Hepatic stellate cell (primary cell): ENCODE measurements at places on chromosomes 16 and 17.

DNA sequence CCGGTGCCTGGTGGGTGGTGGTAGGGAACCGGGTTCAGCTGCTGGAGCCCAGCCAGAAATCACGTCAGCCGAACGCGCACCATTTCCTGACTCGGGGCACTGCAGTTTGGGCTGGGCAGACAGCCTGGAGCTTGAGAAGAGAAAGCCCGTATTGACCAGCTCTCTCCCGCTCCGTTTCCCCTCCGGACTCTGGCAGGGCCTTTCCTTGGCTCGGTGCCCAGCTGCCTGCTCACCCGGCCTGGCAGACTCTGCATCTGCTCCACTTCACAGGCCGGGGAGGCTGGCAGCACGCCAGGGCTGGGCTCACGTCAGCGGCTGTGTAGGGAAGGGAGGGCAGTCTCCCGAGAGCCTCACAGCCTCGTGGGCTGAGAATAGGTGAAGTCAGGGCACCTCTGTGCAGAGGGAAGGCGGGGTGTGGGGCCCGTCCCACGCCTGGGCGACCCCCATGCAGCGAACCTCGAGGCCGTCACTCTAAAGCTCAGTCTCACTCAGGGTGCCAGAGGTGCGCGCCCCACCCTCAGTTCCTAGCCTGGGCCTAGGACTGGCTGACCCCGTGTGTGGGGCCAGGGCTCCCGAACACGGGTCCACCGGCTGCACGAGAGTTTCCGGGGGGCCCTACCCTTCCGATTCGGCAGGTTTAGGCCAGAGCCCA, 59.1 kb downstream of the OR1D5 start:
- peak; percentile 99 for DNase-seq

- DNase-seq, result no peak
Measured at GRCh38 chr16:86806838-86807351, 228.5 kb downstream of the FOXL1 start.

DNA sequence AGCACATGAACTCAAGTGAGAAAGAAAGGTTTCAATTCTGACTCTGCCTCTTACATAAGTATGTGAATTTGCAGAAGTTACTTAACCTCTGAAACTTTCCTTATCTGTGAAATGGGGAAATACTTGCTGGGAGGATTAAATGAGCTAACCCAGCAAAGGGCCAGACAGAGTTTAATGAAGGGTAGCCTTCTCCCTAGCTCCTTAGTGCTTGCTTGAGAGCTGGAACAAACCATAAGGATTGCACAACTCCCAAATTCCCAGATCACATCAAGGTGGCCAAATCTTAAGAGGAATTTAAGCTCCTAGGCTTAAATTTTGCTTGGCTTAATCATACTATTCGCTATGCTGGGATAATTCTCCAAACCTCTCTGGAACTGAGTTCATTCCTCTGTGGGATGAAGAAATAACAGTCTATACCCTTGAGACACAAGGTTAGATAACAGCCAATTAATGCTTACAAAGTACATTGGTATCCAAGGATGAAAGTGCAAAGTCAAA, 11.8 kb upstream of the WSB1 start:
- no peak for DNase-seq

DNA sequence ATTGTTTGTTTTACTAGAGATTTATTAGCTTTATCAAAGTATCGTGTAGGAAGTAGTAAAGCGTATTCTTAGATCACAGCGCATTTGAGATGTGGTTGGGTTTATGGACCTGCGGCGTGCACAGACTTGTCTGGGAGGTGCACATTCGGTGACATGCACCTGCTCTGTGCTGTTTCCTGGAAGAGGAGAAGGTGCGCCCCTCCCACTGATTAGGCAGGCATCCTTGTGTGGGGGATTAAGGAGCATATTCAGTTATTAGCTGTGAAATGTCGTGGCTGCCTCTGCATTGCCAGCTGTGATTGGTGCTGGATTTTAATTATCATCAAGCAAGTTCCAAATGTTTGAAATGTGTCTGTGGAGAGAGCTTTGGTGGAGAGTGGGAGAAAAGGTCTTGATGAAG, 903.8 kb upstream of the RBFOX1 start:
- no peak for DNase-seq

GRCh38 chr17:11638700-11639265, 40.5 kb downstream of the DNAH9 start:
- no peak for DNase-seq

- DNase-seq, result peak; percentile 21
Measured at GRCh38 chr16:73949574-73950320, 346.9 kb upstream of the PSMD7 start.

GRCh38 chr16:49165025-49165424, 116.6 kb downstream of the CBLN1 start:
- DNase-seq, result no peak

DNA sequence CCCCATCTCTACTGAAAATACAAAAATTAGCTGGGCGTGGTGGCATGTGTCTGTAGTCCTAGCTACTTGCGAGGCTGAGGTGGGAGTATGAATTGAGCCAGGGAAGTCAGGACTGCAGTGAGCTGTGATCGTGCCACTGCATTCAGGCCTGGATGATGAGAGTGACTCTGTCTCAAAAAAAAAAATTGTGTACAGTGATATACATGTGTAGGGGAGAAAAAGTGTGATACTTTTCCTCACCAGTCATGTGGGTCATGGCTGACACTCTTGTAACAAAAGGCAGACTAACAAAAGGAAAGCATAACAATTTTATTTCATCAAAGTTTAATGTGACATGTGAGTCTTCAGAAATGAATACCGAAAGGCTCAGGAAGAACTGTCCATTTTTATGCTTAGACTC, 2.0 kb upstream of the ABCC12 start:
- DNase-seq, result no peak

DNA sequence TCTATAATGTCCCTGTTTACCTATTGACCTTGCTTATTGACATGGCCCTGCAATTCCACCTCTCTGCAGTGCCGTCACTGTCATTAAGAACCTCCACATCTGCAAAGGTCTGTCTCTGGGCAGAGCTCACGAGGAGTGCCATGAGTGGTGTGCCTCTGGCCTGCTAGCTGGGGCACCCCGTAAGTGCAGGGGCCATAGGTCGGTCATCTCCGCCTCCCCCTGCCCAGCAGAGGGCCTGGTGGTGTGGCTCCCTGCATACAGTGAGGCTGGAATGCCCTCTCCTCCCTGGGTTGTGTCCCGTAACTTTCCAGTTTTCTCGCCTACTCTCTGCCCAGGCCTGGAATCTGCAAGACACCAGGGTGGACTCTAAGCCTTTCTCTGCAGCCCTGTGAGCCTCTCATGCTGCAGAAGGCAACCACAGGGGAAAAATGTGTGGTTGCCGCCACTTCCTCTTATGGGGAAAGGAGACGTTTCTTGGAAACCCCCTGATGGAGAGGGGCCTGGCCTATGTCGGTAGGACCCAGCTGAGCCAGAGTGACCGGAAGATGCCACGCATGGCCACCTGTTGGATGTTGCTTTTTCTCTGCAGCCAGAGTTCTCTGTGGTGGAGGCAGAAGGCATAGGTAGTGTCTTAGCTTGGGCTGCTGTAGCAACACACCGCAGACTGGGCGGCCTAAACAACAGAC, 2.7 kb upstream of the SNX20 start:
- DNase-seq, result no peak

DNA sequence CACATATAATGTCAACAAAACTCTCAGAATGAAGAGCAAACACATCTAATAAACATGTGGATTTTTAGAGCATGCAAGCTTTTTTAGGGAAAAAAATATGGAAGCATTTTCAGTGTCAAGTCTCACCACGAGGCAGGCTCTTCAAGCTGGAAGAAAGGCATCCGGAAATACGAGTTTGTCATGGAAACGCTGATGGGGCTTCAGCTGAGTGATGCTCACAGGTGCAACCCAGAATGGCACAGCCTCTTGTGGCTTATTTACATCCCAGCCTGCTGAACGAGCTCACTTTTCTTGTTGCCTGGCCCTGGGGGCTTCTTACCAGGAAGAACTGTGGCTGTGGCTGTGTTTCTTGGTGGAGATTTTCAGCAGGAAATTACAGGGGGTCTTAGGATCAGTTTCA, 24.1 kb upstream of the DYNLL2 start:
- no peak for DNase-seq

DNA sequence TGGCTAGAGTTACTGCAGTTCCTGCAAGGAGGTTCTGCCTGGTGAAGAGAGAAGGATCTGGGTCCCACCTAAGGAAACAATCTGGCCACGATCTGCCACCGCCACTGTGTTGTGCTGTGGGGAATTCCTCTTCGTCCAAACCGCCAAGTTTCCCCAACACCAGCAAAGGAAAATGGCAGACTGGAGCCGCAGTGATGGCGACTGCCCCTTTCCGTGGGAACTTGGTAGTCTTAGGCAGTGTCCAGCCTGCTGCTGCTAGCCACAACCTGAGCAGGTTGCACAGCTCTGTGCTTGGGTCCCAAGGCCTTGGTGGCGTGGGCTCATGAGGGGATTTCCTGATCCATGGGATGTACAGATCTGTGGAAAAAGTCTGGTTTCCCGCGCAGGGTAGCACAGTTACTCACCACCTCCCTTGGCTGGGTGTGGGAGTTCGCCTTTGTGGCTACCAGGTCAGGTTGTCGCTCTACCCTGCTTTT, 28.6 kb downstream of the NFATC3 start:
- DNase-seq, result no peak

GRCh38 chr16:27425961-27426360, 24.0 kb downstream of the IL21R start:
- DNase-seq, result no peak

DNA sequence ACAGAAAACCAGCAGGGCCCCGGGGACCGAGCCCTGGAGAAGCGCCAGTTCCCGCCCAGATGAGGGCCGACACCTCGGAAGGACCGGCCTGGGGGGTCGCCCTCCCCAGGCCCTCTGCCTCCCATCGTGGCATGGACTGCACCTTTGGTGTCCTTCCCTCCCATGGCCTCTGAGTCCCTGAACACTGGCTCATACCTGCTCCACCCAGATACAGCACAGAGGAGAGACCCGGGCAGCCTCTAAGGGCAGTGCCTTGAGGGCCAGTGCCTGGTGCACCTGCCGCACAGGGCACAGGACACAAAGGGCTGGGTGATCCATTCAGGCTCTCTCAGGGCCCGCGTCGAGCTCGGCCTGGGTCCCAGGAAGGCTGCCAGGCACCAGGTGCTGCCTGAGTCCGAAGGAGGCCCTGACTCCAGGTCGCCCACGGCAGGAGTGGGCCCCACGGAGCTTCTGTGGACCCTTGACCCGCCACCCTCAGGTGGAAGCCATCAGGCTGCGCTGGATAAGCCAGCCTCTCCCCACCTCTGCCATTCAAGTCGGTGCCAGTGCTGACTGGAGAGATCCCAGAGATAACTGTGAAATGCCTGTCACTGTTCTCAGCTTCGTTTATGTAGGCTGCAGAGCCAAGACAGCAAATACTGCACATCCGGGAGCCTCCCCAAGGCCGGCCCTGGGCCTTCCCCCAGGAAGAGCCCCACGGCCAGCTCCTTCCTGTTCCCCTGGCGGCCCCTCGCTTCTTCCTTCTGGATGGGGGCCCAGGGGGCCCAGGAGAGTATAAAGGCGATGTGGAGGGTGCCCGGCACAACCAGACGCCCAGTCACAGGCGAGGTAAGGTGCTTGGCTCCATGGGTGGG, at the start of gene ZG16B:
ZG16B (plus strand) TSS at position 803 of the 854 bp plus-strand sequence. CDS start 139 bp downstream, outside the sequence.
- peak; percentile 37 for DNase-seq

DNA sequence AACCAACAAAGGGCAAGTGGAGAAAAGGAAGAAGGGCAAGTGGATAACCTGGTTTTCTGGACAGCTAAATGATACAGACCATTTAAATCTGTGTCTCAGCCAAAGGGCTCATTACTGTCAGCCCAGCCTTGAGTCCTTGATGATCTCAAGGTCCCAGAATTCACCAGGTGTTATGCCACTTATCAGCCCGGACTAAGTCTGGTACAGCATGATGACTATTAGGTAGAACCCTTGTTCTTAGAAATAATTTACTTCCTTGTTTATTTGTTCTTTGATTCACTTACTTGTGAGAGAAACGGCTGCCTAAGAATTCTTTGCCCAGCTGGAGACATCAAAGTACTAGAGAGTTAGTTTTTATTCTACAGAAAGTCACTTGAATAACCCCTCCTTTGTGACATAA, 3.5 kb downstream of the PDILT start:
- DNase-seq, result no peak

DNA sequence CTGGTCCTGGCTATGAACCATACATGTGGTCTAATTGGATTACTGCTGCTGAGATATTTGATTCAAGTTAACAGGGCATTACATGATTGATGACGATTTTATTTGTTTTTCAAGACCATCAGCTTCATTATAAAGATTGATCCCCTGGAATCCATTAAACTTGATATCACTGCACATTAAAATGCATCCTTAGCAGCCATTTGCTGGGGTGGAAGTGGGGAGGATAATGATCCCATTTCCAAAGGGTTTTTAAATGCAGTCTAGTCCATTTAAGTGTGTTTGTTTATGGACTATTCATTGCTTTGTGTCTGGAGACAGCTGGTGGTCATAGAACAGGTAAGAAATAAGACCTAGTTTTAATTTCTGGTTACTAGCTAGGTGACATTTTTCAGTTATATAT, 40.9 kb downstream of the ADAMTS18 start:
- DNase-seq, result no peak

- no peak for DNase-seq
Measured at GRCh38 chr16:48235058-48235555, 9.0 kb upstream of the LONP2 start.

DNA sequence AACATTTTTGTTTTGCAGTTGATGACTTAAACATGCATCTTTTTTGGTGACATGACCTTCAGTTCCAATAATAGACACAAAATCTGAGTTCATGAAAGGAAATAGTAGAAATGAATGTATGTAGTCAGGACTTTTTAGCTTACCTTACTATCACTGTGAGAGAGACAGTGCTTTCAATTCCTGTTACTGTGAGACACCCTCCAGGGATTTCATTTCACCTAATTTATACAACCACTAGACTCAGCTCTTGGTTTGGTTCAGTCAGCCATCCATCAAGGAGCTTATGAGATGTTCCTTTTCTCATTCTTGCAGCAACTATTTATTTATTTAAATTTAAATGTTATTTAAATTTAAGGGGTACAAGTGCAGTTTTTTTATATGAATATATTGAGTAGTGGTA, 77.9 kb downstream of the MAP2K4 start:
- no peak for DNase-seq

DNA sequence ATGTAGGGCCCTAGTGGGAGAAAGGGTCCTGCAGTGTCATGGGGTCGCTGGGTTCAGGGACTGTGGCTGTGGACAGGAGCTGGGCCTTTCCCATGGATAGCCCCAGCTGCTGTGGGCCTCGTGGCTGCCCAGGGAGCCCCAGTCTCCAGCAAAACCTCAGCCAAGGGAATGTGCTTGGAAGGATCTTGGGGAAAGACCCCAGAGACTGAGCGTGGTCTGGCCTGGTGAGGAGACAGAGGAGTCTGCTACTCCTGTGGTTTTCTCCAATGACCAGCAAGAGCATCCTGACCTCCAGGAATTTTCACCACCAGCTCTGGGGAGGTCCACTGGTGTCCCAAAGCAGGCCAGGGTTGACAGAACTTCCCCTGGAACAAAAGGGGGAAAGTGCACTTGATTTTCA, 42.3 kb downstream of the RNF112 start:
- DNase-seq, result no peak
